ENCODE measurements at places on chromosomes 1 and 21.
A peak's percentile ranks its signal among the peaks of the same experiment; 100 is the strongest.

DNA sequence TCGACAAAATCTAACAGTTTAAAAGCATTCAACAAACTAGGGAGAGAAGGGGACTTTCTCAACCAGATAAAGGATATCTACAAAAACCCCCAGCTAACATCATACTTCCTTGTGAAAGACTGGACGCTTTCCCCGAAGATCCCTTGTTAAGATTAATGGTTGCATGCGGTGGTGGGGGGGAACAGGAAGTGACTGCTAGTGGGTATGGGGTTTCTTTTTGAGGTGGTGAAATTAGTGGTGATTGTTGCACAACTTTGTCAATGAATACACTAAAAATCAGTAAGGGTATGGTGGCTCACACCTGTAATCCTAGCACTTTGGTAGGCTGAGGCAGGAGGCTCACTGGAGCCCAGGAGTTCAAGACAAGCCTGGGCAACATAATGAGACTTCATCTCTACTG lies 26.9 kb upstream of the EYA3 start:
- DNase-seq, result peak; percentile 78

DNA sequence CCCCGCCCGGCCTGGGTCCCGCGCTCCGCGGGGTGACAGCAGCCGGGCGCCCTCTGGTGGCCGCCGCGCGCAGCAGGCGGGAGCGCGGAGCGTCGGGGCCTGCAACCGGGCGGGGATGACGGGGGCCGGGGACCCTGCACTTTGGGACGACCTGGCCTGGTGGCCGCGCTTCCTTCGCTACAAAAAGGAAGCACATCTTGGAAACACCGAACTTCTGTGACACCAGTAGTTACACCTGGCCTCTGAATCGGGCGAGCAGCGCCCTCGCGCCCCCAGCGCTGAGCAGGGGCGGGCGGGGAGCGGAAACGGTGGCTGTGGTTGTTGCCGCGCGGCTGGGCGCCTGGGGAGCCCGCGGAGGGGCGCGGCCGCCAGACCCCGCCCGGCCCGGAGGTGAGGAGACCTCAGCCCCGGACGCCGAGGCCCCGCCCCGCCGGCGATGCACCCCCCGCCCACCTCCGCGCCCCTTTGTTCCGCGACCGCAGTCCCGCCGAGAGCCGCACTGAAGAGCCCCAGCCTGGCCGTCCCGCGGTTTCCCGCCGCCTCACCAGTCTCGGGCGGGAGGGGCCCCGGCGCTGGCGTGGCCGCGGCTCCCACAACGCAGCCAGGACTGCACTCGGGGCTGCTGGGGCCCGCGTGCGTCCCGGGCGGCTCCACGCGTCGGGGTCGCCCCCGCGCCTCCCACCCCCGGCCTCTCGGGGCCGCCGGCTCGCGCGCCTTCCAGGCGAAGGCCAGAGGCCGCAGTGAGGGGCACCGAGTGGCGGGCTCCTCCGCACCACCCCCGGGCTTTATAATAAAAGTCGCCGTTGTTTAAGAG lies 59.3 kb downstream of the H3-3A start:
- peak; percentile 71 for DNase-seq

- no peak for DNase-seq
Observed at GRCh38 chr1:71240656-71241055, 159.8 kb upstream of the ZRANB2 start.

- no peak for DNase-seq
Observed at GRCh38 chr1:210328032-210328745, 513 bp upstream of the HHAT start.

- DNase-seq, result peak; percentile 13
Observed at GRCh38 chr1:246788895-246789338, 64.7 kb downstream of the SCCPDH start.

- no peak for DNase-seq
Observed at GRCh38 chr1:241762713-241763339, 85.2 kb upstream of the EXO1 start.

GRCh38 chr1:3550511-3551289 lies 60.6 kb downstream of the MEGF6 start:
- DNase-seq, result no peak

- no peak for DNase-seq
Observed at GRCh38 chr1:113977906-113978305, 1.4 kb upstream of the OLFML3 start.

DNA sequence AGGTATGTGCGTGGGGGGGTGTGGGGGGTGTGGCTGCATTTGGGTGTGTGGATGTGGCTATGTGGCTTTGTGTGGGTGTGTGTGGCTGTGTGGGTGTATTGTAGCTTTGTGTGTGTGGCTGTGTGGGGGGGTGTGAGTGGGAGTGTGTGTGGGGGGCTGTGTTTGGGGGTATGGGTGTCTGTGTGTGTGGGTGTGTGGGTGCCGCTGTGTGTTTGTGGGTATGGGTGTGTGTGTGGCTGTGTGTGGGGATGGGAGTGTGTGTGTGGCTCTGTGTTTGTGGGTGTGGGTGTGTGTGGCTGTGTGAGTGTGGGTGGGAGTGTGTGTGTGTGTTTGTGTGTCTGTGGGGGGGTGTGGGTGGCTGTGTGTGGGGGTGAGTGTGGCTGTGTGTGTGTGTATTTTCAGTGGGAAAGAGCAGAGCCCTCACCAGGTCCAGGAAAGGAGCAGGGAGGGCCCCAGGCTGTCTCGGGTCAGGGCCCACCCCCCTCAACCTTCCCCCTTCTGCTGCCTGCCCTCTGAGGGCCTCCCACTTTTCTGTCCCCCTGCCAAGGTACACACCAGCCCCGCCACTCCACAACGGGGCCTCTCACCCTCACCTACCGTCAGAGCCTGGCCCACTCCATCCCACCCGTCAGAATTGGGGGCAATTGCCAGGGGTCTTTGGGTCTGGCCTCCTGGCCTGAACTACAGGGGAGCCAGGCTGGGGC lies 1.9 kb upstream of the COL8A2 start:
- no peak for DNase-seq

DNA sequence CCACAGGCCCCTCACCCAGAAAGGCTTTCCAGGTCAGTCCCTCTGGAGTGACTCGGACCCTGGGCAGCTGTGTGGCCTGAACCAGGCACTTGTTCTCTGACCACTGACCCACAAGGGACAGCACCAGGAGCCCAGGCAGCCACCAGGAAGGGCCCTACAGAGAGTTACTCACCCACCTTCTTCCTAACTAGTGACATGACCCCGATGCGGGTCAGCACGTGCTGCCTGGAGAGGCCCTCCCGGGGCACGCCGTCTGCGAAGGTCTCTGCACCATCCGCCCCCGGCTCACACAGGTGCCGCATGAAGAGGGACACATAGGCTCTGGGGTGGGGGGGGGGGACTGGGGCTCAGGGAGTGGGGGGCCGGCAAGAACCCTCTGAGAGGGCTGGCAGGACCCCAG lies 55.8 kb downstream of the CHD5 start:
- no peak for DNase-seq

DNA sequence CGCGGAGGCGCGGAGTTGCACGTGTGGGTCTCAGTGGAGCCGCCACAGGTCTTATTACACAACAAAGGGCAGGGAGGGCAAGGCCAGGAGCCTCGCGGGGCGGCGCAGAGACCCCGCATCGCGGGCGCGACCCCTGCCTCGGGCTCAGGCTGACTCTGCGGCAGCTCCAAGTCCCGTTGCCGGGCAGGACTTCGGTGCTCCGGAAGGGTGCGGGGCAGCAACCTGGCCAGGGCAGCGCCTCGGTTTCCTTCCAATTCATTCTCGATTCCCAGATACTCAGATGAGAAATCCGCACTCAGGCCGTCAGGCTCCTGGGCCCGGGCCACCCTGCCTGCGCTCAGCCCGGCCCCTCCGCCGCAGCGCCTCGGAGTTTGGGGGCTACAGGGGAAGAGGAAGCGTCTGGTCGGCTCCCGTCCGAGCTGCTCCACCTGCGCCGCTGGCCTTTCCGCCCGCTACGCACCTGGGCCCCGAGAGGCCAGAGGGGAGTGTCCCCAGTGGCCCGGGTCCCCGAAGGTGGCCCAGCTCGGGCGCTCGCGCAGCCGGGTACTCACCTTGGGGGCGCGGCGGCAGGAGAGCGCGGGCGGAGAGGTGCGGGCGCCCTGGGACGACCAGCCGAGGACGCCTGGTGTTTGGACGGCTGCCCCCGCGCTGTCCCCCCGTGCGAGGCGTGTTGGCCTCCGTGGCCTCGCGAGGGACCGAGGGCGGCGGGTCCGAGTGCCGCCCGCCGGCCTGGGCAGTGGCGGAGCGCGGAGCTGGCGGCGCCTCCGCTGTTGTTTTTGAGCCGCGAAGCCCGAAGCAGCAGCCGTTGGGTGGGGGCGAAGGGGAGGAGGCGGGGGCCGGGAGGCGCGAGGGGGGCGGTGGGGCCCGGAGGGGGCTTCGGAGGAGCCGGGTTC lies 1.1 kb upstream of the PRDM16 start:
- DNase-seq, result no peak

Data from activated CD8-positive, alpha-beta T cell treated with anti-CD3 and anti-CD28 coated beads for 36 hours (primary cell).